Stimulated activated CD8-positive, alpha-beta memory T cell treated with anti-CD3 and anti-CD28 coated beads, Interleukin-7, amount 100 ng/mL, for 1 hour (primary cell): ENCODE measurements at places on chromosomes 11 and 22.

GRCh38 chr11:25970726-25971508, 361.0 kb upstream of the ANO3 start:
- DNase-seq = no peak

- DNase-seq = no peak
Measured at GRCh38 chr22:42938449-42938848, 76.5 kb downstream of the PACSIN2 start.

DNA sequence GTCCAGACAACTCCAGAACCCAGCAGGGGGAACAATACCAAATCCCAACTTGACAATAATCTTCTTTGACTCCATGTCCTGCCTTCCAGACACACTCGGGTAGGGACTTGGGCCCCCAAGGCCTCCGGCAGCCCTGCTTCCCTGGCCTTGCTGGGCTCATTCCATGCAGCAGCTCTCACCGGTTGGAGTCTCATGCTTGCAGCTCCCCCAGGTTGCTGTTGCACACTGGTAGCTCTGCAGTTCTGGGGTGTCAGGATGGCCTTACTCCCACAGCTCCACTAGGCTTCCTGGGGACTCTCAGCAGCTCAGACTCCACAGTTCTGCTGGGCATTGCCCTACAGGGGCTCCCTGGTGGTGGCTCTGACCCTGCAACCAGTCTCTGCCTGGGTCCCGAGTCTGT, 42.8 kb downstream of the ST3GAL4 start:
- DNase-seq = no peak

DNA sequence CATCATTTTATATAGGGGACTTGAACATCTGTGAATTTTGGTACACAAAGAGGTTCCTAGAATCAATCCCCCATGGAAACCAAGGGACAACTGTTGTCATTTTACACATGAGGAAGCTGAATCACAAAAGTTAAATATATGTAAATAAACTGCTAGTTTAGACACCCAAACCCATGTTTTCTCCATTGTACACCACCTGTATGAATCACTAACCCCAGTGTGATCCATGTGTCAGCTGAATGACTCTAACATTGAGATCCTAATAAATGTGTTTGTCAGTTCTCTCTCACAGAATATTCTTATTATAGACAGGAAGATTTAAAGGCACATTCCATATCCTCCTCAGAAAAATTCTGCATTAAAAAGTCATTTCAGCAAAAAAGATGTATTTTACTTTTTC, 83.3 kb downstream of the ATG16L2 start:
- DNase-seq = no peak

DNA sequence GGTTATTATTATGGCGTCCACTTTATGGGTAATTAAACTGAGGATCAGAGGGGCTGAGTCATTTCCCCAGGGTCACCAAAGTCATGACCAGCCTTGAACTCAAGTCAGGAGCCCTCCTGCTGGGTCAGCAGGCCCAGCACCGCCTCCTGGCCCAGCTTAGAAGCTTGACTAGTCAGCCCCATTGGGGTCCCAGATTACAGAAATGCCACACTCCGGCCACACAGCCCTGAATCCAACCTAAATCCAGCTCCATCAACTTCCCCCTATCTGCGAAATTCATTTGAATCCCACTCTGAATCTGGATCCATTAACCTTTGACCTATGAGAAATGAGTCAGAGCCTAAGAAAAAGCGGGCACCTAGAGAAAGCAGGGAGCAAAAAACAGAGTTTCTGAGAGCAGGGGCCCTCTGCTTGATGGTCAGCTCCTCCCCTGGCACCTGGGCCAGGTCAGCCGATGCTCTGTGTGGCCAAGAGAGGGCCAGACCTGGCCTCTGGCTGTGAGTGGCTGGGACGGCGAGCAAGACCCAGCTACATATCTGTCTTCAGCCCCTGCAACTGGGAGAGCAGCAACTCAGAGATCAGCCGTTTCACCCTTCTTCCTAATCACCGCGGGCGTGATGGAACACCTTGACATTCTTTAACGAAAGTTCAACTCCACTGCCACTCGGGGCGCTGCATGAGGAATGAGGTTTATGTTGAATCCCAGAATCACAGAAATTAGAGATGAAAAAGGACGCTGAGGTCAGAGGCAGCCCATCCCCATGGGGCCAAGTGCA, 196.1 kb downstream of the TRIM29 start:
- no peak for DNase-seq
